Smooth muscle cell of the umbilical artery (primary cell): ENCODE measurements at places on chromosomes 1 and 21. TPM values are rescaled to one million over a fixed set of nuclear protein-coding genes. Genes with fewer than 3 reads are reported as not detected.

Gene MRPL55
- 43.6 and 71.6 TPM in 2 replicates for total RNA-seq

Gene MIXL1
- not detected in 2 replicates for total RNA-seq

Gene TOR1AIP2
- 111 and 152 TPM in 2 replicates for total RNA-seq

Gene VSIG8
- total RNA-seq: 0.23 TPM in 1 of 2 replicates, not detected in the other

Gene AHCTF1
- total RNA-seq: 27.9 and 48.6 TPM in 2 replicates

Gene DHRS3
- total RNA-seq: 160 and 520 TPM in 2 replicates

Gene TMEM50B
- 37.3 and 51.4 TPM in 2 replicates for total RNA-seq

Gene LHX8
- total RNA-seq: not detected in 2 replicates

Gene ASTN1
- total RNA-seq: under 0.01 and 0.28 TPM in 2 replicates

Gene RHCE
- 1.2 and 1.8 TPM in 2 replicates for total RNA-seq

Gene UBXN10
- not detected in 2 replicates for total RNA-seq

Gene TRAF3IP3
- not detected in 2 replicates for total RNA-seq

Gene CHAF1B
- total RNA-seq: 0.89 and 2.1 TPM in 2 replicates

Gene TRIM63
- total RNA-seq: not detected in 2 replicates
